Keratinocyte (primary cell): ENCODE measurements at places on chromosomes 1 and 21. TPM values are rescaled to one million over a fixed set of nuclear protein-coding genes. Genes with fewer than 3 reads are reported as not detected.

OR2L13 gene
- not detected in 3 replicates for polyA plus RNA-seq

PRKAA2 gene
- 0.08 to 0.21 TPM (median 0.21 TPM) in 3 replicates for polyA plus RNA-seq

RGS13 gene
- not detected in 3 replicates for polyA plus RNA-seq

- no peak for DNase-seq
Measured at GRCh38 chr1:103525114-103525606, 339 bp upstream of the RNPC3 start.

DNA sequence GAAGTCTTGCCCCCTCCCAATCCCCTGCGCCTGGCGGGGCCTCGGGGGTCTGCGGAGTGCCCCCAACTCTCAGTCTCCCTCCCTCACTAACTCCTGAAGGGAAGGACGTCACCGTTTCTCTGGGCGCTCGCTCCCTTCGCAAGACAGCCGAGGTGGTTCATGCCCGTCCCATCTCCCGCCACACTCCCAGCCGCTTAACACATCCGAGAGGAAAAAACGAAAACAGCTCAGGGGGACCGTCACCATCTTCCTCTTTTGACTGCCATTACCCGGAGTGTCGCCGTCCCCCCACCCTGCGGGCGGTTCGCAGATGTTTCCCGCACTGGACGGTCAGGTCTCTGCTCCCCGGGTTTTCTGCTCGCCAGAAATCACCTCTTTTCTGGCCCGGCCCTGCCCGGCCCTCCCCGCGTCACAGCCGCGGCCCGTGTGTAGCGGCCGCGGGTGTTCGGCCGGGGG lies 532 bp downstream of the ERO1B start:
- DNase-seq: no peak
